ENCODE measurements at places on chromosomes 13 and 19.

DNA sequence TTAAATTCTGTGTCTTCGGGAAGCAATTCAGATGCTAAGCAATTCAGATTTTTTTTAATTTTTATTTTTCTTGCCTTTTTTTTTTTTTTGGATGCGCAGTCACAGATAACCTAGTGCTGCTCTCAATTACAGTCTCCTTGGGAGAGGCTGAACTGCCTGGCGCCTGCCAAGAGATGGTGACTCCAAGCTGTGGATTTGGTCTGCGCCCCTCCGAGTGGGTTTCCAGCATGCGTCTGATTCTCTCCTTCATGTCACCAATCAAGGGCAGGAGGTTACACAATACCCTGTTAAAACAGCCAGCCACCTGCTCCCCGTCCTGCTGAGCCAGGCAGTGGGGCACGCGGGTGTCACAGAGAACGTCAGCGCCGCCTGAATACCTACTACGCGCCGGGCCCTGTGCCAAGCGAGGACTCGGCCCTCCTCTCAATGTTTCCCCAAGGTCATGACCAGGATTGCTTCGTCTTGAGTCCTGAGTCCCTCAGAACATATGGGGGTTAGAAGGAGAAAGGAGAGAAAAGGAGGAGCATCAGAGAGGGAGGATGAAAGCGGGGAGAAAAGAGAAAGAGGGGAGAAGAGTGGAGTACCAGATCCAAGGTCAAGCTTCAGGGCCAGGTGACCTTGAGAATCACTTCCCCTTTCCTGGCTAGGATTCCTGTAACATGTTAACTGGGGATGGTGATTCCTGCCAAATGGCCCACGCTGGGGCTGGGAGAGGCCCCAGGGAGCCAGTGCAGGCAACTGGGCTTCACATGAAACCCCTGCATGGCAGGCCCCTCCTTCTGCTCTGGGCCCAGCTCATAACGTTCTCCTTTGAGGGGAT, 213.6 kb downstream of the URI1 start:
- no peak for DNase-seq

DNA sequence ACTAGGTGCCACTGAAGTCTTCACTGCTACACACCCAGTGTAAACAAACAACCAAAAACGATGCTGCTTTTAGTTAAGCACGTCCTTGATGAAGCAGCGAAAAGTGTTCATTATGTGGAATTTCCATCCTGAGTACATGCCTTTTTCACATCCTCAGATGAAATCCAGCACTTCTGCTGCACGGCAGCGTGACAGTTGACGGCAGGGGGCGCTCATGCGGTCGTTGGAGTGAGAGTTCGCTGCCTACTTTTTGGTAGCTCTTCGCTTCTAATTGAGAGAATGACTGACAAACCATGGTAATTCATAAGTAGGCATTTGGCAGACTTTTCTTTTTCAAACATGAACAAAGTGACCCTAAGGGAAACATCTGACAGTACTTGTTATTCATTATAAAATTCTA, 1124.9 kb downstream of the EFNB2 start:
- peak; percentile 64 for DNase-seq

GRCh38 chr13:114115191-114115671, 17.2 kb downstream of the RASA3 start:
- DNase-seq, result peak; percentile 64

DNA sequence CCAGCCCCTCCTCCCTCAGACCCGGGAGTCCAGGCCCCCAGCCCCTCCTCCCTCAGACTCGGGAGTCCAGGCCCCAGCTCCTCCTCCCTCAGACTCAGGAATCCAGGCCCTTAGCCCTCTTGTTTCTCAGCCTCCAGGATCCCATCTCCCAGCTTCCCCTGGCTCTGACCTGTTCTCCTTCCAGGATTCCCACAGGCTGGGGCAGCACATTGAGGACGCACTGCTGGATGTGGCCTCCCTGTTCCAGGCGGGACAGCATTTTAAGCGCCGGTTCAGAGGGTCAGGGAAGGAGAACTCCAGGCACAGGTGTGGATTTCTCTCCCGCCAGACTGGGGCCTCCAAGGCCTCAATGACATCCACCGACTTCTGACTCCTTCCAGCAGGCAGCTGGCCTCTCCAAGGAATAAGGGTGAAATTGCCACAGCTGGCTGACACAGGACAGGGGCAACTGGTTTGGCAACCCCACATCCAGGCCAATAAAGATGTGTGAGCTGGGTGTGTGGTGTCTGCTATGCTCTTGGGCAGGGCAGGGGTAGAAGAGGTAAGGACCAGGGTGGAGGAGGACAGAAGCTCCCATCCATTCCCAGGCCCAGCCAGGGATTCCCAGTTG, 22.4 kb downstream of the CPT1C start:
- DNase-seq, result no peak

- DNase-seq, result peak; percentile 15
These were observed 59.1 kb upstream of the TNFRSF19 start for GRCh38 chr13:23510979-23511735.

DNA sequence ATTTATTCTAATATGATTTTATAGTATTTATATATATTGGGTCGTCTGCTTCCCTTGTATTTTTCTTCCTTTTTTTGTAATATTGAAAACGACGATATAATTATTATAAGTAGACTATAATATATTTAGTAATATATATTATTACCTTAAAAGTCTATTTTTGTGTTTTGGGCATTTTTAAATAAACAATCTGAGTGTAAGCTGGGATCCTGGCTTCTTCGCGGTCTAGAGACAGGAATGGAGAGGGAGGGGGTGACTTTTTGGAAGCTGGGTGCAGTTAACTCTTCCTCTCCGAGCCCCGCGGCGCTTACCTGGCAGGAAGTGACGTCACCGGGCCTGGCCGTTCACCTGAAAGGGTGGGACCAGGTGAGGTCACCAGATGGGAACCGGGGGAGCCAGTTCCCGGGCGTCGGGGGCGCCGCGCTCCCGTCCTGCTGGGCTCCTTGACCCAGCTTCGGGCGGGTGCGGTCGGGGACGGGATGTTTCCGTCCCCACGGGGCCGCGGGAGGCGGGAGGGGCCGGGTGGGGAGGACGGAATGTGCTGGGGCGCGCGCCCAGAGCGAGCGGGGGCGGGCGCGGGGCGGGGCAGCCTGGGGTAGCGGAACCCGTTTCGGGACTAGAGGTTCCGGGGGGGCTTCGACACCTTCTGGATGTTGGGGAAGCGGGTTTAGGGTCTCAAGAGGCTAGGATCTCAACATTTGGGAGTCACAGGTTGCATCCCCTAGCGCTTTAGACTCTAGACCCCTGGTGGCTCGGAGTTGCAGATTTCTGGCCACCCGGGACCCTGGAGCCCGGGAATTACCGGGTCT, 2.8 kb downstream of the ZFP36 start:
- peak; percentile 56 for DNase-seq

GRCh38 chr13:27599845-27600553, 20.3 kb downstream of the LNX2 start:
- peak; percentile 79 for DNase-seq
